Caki2 (cell line): ENCODE measurements at places on chromosomes 7 and 10. TPM values are rescaled to one million over a fixed set of nuclear protein-coding genes. Genes with fewer than 3 reads are reported as not detected.

GRCh38 chr7:9017286-9017685 is 583.9 kb downstream of the NXPH1 start:
- DNase-seq, result no peak

- no peak for DNase-seq
These were observed 6.9 kb upstream of the ZNF485 start for GRCh38 chr10:43599333-43599732.

Gene PRSS1
- total RNA-seq, result not detected in 2 replicates

Gene MYL10
- not detected in 2 replicates for total RNA-seq

Gene AGR2
- 3.5 and 10.0 TPM in 2 replicates for total RNA-seq
